Cerebellum (tissue), 4 donors: ENCODE measurements at places on chromosomes 7 and 10. TPM values are rescaled to one million over a fixed set of nuclear protein-coding genes. Genes with fewer than 3 reads are reported as not detected.

DNA sequence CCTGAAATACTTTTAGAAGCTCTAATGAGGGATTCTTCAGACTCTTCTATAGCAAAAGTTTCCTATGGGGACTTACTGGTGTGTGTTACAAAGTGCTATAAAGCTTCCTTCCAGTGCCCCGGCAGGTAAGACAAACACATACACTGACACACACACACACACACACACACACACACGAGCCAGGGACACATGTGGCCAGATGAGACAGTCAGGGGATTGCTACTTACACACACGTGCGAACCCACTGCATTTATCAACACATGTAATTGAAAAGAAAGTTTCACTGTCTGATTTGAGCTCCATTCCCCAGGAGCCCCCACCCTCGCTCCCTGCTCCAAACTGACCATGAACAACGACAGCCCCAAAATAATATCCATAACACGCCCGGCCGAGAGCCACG, 119.8 kb downstream of the PRPF18 start:
- no peak for DNase-seq

The RSBN1L gene
- 44.7 TPM for total RNA-seq

The VIPR2 gene
- 7.3 TPM for total RNA-seq

DNA sequence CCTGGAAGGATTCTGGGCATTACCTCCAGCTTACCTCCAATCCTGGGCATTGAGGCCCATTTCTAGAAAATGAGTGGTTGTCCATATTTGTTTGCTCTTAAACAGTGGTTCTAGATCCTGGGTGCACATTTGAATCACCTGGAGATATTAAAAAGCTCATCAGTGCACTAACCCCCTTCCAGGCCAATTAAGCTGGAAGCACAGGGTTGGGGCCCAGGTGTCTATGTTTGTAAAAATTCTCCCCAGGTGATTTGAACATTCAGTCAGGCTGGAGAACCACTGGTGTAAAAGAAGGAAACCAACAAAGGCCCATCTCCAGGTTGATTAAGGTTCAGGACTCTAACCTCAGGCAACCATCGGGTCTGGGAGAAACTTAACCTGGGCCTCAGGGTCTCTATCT, 102.6 kb upstream of the NANOS1 start:
- DNase-seq = no peak

The C10orf105 gene
- total RNA-seq = 1.00 TPM

GRCh38 chr10:131662851-131663250, 238.0 kb upstream of the PPP2R2D start:
- no peak for DNase-seq

DNA sequence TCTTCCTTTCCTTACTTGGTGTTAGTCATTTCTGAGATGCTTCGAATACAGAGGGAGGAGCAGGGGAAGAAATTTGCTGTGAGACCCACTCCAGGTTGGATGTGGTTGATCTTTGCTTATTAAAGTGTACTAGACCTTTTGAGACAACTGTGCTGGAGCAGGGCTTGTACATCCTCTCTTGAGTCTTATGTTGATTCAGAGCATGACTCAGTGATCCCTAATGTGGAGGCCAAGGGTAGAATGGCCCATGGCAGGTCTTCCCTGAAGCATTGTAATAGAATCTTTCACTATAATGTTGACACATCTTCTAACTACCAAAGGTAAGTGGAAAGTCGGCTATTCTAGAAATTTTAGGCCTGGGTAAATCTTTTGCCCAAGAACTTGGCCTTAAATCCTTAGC, 17.0 kb upstream of the SFR1 start:
- no peak for DNase-seq

- peak; percentile 15 for DNase-seq
These were observed 24.8 kb upstream of the EIF5AL1 start for GRCh38 chr10:79487296-79488194.
